ENCODE measurements at places on chromosomes 12 and 14. TPM values are rescaled to one million over a fixed set of nuclear protein-coding genes. Genes with fewer than 3 reads are reported as not detected.

Gene LPAR5
- not detected for polyA plus RNA-seq

Gene FKBP11
- polyA plus RNA-seq = 159 TPM

Gene NTN4
- 36.9 TPM for polyA plus RNA-seq

Gene ASPG
- not detected for polyA plus RNA-seq

Gene SHMT2
- 184 TPM for polyA plus RNA-seq

Gene POTEG
- not detected for polyA plus RNA-seq
